NCI-H1417 (cell line): ENCODE measurements at places on chromosomes 5 and 9.

GRCh38 chr9:35605351-35606137 lies 482 bp downstream of the TESK1 start:
- peak; percentile 56 for DNase-seq

GRCh38 chr5:53023969-53024368 lies 34.8 kb downstream of the ITGA2 start:
- no peak for DNase-seq

DNA sequence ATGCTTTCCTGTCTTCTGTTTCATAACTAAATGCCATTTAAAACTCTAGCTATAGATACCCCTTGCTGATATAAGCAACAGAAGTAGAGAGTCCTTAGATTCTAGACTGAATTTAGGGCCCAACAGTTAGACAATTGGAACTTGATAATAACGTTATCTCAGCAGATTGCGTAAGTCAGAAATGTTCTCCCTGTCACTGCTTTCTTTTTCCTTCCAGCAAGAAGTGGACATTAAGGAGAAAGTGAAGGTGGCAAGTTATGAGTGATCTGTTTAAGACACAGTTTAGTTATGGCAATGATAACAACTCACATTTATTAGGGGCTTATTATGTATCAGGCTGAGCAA lies 6.9 kb upstream of the GLIS3 start:
- DNase-seq: no peak

DNA sequence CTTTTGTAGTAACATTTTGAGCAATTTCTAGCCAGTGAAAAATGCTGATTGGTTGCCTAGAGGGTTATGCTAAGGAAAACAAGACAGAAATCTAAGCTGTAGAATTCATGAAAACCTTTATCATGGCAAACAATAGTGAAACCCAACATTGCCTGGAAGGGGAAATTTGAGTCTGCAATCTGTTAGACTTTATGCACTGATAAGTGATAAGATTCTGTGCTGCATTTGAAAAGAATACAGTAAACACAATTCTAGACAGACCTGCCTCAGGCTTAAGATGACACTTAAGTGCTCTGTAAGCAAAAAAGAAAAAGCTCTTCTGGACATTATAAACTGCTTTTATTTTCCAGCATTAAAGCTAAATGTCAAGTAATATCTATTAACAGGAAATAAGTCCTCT lies 519.3 kb downstream of the ISL1 start:
- DNase-seq: peak; percentile 20

DNA sequence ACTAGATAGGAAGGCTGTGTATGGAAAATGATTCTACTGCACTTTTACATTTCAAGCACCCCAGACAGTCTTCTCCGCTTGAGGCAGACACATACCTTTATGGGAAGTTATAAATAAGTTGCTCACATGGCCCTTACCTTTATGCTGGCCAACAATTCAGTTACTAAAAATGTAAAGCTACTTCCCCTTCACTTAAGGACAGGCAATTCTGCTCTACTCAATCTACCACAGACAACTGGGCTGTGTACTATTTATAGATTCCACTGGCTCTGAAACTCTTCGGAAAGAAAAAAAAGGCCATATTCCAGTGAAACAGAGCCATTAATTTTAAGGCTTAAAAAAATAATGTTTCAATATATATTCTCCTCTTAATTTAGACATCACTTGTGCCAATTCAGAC lies 59.4 kb downstream of the ELAVL2 start:
- no peak for DNase-seq

DNA sequence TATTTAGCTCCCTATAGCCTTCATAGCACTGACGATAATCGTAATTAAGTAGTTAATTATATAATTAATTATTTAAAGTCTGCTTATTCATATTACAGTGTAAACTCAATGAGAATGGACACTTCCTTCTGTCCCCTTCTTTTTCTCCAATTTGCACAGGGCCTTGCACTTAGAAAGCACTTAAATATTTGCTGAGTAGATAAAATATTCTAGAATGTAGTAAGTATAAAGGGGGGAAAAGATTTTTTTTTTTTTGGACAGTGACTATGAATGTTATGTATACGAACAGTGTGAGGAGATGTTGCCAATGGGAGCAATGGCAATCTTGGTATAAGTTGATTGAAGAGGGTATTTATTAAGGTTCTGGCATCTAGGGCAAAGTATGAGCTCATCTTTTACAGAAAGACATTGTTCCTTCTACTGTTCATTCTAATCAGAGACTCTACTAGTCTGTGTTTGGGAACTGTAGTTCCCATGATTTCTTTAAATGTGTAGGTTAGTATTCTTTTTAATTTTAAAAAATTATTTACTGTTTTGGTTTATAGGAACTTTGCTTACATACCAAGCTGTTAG lies 49.4 kb downstream of the YTHDC2 start:
- no peak for DNase-seq

DNA sequence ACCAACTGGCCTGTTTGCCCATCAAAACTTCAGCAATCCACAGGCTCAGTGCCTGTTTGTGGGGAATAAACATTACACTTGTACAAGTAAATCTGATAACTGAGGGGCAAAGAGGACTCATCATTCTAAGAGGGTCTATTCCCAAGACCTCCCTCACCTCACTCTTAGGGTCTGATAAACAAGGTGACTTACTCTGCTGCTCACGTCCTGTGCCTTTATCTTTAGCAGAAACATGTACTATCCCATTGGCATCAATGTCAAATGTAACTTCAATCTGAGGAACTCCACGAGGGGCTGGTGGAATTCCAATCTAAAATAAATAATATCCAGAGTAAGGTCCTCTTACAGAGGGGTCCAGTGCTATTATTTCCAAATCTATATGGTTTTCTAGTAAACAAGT lies 14.6 kb upstream of the ETF1 start:
- no peak for DNase-seq
